ENCODE measurements at places on chromosomes 11 and 22. TPM values are rescaled to one million over a fixed set of nuclear protein-coding genes. Genes with fewer than 3 reads are reported as not detected.

DNA sequence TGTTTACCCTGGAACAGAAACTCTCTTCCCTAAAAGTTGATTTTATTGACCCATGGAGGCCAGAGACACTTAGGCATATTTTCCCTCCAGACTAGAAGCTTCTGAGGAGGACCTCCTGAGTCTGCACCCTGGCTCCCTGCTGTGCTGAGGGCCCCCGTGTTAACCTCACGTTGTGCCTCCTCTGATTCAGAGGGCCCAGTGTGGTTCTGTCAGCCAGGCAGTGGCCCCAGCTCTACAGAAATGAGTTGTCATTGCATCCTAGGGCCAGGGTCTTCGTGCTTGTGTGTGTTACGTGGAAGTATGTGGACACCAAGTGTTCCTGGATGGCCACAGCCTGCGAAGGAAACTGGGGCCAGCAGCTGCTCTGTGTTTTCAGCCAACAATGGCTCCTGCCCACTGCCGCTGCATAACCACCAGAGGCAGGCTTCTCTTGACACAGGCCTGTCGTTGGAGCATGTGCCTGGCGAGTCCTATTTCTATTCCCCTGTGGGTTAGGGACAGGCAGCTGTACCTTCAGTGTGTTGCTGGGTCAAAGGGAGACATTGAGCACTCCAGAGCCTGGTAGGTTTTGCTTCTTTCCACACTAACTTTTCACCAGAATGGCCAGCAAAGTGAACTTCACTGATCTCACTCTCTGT is 44.5 kb downstream of the MED15 start:
- no peak for DNase-seq

DNA sequence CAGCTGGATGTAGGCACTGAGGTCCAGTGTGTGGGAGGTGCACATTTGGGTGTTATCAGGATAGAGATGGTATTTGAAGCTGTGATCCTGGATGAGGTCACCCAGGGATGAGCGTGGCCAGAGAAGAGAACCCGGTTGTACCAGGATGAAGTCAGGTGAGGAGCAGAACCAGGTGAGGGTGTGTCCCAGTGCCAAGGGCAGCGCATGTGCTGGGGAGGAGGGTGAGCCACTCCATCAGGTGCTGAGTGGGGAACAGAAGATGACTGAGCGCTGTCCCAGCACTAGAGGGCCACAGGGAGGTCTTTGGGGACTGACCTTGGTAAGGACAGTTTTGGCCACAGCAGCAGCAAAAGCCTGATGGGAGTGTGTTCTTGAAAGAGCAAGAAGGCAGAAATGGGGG is 2.7 kb downstream of the ARL2 start:
- DNase-seq = no peak

DNA sequence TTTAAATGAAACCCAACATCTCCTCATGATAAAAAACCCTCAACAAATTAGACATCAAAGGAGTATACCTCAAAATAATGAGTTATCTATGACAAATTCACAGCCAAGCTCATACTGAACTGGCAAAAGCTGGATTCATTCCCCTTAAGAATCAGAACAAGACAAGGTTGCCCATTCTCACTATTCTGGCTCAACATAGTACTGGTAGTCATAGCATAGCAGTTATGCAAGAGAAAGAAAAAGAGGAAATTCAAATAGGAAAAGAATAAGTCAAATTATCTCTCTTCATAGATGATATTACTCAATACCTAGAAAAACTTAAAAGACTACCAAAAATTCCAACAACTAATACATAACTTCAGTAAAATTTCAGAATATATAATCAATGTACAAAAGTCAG is 29.4 kb upstream of the XKR3 start:
- DNase-seq = no peak

GRCh38 chr22:44599500-44600140 is 101.6 kb upstream of the RTL6 start:
- DNase-seq = no peak

DNA sequence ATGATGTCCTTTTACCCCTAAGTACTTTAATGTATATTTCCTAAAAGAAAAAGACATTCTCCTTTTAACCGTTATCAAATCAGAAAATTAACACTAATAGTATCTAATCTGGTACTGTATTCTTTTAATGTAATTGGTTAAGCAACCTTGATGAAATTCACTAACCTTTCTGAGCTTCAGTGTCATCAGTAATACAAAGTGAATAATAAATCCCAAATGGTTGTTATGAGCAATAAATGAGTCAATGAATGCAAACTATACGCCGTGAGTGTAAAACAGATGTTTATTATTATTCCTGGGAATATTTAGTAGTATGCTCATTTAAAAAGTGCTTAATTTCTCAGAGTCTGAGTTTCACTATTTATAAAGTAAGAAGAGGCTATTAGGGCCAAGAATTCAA is 21.5 kb downstream of the UEVLD start:
- DNase-seq = no peak

DNA sequence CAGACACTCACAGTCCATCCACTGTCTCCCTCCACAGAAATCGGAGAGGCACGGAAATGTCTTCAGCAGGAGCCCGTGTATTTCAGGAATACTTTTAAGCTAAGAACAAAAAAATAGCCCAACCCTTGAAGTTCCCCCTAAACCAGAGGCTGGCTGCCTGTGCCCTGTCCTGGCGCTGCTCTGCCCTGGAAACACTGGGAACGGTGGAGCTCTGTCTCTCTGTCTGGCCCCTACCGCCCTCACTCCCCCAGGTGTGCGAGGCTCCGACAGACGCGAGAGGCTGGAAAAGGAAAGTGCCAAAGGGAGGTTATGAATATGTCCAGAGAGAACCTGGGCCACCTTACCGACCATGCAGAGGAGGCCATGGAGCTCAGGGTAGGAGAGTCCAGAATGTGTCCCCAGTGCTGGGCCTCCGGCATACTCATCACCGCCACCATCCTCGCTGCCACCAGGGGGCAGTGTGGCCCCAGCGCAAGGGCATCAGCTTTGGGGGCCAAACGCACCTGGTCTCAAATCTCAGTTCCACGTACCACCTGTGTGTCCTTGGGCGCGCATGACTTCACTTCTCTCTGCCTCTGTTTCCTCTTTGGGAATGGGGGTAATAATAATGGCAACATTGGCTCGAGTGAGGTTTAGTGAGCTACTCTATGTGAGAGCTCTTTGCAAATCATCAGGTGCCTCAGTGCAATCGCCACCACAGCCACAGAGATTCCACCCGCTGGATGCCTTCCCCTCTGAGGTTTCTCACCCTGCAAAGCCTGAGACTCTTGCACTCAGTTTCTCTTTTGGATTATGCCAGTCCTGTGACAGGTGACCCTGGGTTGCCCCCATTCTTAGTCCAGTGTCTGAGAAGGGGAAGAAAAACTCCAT is 10.4 kb upstream of the SLCO2B1 start:
- peak; percentile 78 for DNase-seq

DNA sequence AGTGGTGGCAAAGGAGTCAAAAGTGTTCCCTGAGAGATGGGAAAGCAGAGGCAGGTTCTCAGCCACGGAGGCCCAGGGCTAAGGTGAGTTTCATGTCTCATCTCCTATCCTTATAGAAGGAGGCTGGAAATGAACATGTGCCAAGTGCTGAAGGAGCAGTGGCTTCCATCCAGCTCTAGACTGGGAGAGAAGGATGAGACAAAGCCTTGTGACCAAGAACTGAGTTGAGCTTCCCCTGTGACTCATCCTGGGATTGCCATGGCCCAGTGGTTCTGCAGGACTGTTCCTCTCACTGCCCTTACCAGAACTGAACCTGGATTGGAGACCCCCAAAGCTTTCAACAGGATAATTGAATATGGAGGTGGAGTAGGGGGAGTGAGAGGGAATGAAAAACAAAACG is 16.7 kb upstream of the OR9Q1 start:
- no peak for DNase-seq

- DNase-seq = no peak
These were observed 48.7 kb downstream of the MAML2 start for GRCh38 chr11:96294289-96294688.

DNA sequence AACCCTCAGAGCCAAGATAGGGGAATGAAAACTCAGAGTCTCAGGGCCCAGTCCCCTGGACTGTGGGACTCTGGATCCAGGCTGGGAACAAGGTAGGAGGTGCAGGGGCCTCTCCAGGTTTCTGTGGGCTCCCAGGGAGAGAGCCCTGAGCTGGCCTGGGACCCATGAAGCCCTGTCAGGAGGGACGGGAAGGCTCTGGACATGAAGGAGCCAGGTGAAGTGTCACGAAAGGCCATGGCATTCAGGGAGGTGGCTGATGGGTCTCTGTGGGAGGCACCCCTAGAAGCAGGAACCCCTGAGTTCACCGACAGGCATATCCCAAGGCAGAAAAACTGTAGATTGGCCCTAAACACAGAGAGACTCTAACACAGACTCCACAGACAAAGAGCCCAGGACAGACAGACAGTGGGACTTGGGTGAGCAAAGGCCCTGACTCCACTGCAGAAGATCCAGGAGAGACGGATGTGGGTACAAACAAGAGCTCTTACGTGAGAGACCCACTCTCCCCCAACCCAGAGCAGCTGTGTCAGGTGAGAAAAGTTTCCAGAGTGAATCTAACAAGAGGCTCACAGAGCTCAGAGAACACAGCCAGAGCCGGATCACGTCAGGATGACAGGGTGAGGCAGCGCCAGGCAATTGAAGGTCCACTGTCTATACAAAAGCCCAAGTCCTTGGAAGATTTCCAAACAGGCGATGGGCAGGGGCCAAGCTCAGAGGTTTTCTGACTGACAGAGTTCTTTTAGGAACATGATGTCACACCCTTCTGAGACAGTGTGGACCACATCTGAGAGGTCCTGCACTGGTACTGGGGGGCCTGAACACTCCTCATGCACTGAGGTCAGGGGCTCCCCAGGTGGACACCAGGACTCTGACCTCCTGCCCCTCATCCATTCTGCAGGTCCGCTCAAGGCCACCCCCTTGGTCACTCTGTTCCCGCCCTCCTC is 27.4 kb downstream of the IGLL5 start:
- DNase-seq = no peak

DNA sequence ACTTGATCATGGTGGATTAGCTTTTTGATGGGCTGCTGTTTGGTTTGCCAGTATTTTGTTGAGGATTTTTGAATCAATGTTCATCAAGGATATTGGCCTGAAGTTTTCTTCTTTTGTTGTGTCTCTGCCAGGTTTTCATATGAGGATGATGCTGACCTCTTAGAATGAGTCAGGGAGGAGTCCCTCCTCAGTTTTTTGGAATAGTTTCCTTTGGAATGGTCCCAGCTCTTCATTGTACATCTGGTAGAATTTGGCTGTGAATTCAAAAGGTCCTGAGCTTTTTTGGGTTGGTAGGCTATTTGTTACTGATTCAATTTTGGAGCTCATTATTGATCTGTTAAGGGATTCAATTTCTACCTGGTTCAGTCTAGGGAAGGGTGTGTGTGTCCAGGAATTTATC is 78.1 kb downstream of the CTSC start:
- no peak for DNase-seq

DNA sequence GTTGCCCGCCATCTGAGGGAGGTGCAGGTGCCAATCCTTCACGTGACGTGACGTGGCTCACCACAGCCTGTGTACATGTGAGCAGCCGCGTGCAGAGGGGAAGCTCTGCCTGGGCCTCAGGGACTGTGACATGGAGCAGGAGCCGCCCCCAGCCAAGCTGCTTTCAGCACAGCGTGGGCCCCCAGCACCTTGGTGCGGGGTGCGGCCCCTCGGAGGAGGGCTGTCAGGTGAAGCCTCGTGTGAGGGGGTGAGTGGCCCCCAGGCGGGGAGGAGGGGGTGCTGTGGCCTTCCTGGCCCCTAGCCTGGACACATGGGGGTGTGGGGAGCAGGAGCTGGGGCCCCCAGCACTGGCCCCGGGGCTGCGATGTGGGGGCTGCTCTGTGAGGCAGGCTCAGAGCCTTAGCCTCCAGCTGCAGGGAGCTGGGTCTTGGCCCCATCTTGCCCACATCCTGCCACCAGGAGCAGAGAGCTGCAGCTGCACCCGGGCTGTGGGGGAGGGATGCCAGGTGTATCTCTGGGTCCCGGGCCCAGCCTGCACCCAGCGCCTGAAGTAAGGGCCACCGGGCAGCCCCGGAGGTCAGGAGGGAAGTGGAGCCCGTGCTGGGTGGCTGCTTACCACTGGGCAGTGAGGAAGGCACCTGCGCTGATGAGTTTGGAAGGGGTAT is at the start of gene ADORA2A:
Gene ADORA2A (plus strand): TSS at position 100 of the 665 bp plus-strand sequence. CDS start 5,806 bp downstream, outside the sequence.
- no peak for DNase-seq

- no peak for DNase-seq
These were observed 23.5 kb upstream of the P2RY6 start for GRCh38 chr11:73248526-73249185.

GRCh38 chr22:41237707-41238569 is 2.8 kb downstream of the CHADL start:
- peak; percentile 70 for DNase-seq

DNA sequence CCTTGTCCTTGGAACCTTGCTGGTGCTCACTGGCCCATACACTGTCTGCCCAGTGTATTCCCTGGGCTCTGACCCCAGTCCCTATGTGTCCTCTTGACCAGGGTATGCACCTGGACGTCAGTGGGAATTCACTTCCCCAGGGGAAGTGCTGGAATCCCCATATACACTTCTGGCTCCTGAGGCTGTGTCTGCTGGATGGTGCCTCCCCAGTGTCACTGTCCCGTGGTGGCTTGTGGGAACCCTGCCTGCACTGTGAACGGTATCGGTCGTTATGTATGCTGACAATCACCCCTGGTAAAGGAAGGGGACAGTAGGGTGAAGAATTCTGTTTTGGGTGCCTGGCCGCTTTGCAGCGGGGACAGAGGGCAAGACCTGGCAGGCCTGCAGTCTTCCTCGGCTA is 95.9 kb downstream of the RRM1 start:
- DNase-seq = no peak

DNA sequence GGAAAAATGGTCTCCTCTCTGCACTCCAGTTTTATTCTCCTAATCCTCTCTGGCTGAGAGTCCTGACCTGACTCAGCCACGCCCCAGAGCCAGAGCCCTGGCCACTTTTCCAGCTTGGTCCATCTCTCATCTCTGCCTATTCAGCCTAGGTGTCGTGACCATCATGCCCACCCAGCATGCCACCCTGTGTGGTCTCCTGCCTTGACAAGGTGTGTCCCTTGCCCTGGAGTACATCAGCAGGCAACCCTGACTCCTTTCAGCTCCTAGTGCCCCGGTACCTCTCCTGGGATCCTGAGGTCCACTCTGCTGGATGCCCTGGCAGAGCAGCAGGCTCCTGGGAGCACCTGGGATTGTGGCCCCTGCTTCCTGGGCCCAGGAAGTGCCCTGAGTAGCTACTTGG is 52.8 kb downstream of the ZNRF3 start:
- DNase-seq = no peak

OR6A2 gene
- total RNA-seq = 0.51 TPM

EHF gene
- total RNA-seq = not detected

GDPD4 gene
- not detected for total RNA-seq

SCO2 gene
- 1.1 TPM for total RNA-seq

KCNE3 gene
- 29.4 TPM for total RNA-seq

CASP1 gene
- not detected for total RNA-seq

PRCP gene
- total RNA-seq = 445 TPM

RPL3 gene
- 2,149 TPM for total RNA-seq

MFNG gene
- total RNA-seq = 75.4 TPM

PLEKHB1 gene
- 16.9 TPM for total RNA-seq

ASPHD2 gene
- total RNA-seq = 14.5 TPM

RFPL2 gene
- 11.8 TPM for total RNA-seq

Data from endothelial cell (in vitro differentiated cells).